ENCODE measurements at places on chromosomes 16 and 17. TPM values are rescaled to one million over a fixed set of nuclear protein-coding genes. Genes with fewer than 3 reads are reported as not detected.

TMEM132E gene
- total RNA-seq, result not detected

MYOCD gene
- total RNA-seq, result not detected

NPIPA2 gene
- 3.9 TPM for total RNA-seq

KCNJ16 gene
- total RNA-seq, result not detected

ZPBP2 gene
- not detected for total RNA-seq
